KBM-7 (cell line): ENCODE measurements at places on chromosomes 1 and 21.
A peak's percentile ranks its signal among the peaks of the same experiment; 100 is the strongest.

DNA sequence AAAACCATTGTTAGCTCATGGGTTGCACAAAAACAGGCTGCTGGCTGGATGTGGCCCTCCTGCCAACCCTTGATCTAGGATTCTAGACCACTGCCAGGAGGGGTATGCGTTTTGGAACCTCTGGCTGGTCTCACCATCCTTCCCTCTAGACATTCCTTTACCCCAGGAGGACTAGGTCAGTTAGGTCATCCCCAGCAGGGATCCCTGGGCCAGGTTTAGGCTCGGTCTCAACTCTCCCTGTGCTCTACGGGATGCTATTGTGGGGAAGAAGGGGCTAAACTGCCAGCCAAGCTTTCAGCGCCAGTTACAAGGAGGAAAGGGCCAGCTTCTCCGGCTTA, 22.7 kb downstream of the SLC2A1 start:
- DNase-seq: no peak

GRCh38 chr1:244473059-244473605, 12.1 kb downstream of the CATSPERE start:
- no peak for DNase-seq

DNA sequence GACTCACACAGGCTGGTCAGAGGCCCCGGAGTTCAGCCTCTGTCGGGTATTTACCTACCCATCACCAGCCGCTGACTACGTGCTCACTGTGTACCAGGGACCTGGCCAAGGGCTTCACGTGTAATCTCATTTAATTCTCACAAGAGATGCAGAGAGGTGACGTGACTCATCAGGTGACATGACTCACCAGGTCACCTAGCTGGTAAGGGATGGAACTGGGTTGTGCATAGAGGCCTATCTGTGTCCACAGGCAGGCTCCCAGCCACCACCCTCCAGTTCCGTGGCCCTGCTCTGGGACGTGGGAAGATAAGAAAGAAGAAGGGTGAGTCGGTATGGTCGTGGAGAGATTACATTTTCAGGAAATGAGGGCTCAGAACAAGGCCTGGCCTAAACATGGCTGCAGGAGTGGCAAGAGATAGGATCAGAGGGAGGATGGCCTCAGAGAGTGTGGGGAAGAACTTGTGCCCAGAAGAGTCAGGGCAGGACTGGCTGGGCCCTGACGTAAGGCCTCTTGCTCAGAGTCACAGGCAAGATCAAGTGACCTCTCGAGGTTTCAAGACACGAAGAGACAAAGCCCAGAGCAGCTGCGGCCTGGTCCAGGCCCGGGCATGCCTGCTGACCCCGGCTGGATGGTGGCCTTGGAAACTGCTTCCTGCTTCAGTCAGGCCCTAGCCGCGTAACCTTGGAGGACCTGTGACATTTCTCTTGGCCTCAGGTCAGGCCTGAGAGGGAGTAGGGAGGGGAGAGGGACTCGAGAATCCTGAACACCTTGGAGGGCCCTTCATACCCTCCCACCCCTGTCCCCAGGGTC, 52.7 kb upstream of the WASF2 start:
- peak; percentile 18 for DNase-seq

DNA sequence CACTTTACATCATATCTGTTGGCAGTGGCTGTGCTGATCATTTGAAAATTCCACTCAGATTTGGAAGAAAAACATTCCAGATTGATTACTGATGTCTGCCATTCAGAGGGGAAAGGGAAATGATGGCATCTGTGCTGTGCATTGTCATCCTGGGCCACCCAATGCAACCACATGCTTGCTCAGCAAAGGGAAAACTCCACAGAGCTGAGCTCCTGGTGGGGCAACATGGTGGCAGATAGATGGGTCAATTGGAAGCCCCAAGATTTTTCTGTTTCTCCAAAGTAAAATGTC, 11.8 kb downstream of the OXCT2 start:
- DNase-seq: no peak

GRCh38 chr1:22074803-22075202, 22.3 kb downstream of the CDC42 start:
- peak; percentile 46 for DNase-seq

DNA sequence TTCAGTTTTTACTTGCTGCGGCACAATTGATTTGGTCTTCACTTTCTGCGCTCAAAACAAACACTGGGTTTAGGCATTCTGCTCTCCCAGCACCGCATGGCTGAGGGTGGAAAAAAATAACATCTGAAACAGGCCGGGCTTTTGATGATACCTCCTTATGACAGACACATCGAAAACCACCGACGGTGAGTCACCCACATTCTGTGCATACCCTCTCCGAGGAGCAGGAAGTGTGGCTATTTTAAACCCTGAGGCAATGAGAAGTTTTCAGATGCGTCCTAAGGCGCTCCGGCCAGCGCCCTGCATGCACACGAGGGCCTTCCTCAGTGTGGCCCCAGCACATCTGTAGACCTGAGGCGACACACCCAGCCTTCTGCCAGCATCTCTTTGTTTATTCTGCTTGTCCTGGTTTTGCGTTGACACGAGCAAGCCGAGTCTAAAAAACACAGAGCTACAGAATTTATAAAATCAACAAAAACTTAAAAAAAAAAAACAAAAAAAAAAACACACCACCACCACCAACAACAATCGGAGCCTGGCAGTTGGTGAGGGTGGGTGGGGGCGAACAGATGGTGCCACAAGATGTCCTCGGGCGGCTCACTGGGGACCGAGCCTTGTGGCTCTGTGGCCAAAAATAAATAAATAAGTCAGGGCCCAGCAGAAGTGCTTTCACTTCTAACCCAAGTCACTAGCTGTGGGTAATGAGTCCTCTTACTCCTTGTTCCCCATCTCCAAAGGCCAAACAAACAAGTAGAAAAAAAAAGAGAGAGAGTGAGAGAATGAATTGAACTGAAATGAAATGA, 162.6 kb upstream of the IRF2BP2 start:
- peak; percentile 93 for DNase-seq

DNA sequence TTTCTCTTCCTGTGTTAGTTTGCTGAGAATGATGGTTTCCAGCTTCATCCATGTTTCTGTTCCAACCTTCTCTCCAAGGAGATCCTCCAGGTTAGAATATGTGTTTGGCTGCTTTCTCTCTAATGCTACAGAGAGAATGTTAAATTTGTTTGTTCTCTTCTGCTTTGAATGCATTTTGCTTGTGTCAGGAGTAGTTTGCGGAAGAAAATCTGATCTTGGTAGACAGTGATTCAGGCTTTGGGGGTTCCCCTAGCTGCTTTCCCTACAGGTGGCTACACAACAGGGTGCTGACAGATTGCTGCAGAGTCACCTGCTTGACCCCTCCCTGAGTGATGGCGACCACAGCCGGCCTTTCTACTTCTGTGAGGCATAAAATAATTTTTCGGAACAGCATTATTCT, 41.8 kb downstream of the MACO1 start:
- no peak for DNase-seq

DNA sequence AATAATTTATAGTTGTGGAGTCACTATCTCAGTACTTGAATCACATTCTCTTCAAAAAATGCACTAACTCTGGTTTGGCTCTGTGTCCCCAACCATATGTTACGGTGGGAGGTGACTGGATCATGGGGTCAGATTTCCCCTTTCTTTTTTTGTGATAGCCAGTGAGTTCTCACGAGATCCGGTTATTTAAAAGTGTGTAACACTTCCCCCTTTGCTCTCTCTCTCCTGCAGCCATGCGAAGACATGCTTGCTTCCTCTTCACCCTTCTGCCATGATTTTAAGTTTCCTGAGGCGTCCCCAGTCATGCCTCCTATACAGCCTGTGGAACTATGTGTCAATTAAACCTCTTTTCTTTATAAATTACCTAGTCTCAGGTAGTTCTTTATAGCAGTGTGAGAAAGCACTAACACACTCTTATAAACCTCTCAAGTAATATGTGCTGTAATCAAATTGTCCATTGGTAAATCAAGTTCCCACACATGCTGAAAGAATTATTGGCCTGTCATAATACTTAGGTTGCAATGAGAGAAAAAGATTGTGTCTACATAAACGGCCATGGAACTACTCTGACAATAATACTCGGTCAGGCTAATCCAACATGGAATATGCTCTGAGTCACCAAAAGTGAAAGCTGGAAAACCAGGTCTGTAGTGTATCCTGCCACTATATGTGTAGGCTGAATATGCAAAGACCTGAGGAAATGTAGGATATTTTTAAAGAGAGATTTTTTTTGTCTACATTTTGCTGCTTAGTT, 107.5 kb downstream of the SLC44A5 start:
- DNase-seq: peak; percentile 52

GRCh38 chr1:221030990-221031389, 151.7 kb downstream of the HLX start:
- DNase-seq: no peak

DNA sequence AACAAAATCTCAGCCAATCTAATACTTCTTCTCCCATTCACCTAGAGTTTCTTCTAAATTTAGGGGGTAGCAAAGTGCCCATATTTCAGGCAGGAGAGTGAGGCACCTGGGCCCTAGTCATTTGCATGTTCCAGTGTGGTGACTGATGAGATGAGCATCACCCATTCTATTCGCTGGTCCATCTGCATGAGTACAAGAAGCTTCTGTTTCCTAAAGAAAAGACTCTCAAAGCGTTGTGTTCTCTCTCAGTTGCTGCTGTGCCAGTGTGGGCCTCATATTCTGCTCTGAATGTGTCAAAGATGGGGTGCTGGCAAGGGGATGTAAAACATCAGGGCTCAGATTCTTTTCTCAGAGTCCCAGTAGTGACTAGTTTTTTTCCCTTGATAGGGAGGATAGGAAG, 16.1 kb upstream of the DPYD start:
- DNase-seq: no peak

- DNase-seq: no peak
Measured at GRCh38 chr1:95440511-95440910, 206.5 kb downstream of the RWDD3 start.

DNA sequence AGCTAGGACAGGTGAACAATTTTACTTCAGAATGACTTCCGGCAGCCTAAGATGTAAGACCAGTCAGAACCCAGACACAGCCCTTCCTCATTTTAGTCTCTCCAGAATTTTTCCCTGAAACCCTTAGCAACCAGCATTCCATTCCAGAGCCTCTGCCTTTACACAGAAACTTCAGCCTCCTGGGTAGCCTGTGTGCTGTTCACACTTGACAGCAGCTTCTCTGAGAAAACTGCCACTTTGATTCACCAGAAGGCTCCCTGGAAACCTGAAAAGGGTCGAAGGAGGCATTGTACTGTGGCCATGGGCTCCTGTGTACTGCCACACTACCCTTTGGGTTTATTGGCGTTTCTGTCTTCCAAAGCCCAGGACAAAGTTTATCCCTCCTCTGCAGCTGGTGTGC, 17.4 kb downstream of the HYI start:
- DNase-seq: no peak

DNA sequence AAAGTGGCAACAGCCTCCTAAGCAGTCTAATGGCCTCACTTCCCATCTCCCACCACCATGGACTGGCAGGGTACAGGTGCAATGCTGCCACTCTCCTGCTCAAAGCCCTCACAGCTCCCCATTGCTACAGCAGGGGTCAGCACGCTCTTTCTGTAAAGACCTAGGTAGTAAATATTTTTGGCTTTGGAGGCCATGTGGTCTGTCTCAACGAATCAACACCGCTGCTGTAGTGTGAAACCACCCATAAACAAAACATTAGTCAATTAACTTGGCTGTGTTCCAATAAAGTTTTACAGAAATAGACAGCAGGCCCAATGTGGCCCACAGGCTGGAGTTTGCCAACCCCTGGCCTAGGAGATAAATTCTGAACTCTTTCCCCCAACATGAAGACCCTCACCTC, 44.6 kb upstream of the TMEM125 start:
- no peak for DNase-seq

GRCh38 chr1:26290122-26290881, 10.4 kb downstream of the SH3BGRL3 start:
- peak; percentile 78 for DNase-seq

GRCh38 chr1:203645996-203646395, 19.4 kb downstream of the ATP2B4 start:
- DNase-seq: no peak

DNA sequence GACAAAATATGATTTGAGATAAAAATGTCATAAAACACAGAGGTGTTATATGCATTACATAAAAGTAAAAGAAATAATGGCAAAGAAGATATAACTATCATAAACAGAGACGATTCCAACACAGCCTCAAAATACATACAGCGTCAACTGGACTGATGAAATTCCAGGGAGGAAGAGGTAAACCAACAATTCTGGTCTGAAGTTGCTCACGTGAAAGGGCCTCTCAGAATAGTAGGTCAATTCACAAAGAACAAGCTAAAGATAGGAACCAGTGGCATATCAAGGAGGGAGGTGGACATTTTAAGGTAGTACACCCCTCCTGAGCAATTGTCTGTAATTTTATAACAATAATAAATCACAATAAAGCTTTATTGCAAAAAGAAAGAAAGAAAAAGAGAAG, 18.6 kb downstream of the SLC2A5 start:
- no peak for DNase-seq

DNA sequence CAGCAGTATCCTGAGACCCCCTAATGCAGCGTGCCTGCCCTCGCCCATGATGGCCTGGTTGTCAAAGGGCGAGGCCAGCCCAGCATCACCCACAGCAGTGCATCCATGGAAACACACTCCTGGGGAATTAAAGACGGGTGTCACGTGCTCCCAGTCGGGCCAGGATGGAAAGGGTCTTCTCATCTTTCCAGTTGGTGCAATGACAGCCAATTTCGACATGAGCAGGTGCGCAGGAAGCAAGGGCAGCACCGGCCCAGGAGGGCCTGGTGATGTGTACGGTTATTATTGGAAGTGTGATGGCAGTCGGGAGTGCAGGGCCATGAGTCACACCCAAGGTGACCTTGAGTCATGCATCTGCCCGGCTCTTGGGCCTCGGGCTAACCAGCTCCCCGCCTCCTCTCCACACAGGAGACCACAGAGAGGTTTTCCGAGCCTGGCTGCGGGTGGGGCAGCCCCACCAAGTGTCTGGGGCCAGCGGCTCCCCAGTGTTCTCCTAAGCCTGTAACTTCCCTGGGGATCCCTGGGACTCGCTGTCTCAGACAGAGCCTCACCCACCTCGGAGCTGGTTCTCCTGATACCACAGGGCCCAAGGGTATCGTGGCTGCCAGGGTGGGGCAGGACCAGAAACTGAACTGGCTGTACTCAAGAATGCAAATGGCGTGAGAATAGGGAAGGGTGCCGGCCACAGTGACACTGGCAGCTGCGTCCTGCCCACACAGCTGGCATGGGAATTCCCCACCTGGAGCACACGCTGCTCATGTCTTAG, 119.8 kb downstream of the SIK1 start:
- DNase-seq: no peak

DNA sequence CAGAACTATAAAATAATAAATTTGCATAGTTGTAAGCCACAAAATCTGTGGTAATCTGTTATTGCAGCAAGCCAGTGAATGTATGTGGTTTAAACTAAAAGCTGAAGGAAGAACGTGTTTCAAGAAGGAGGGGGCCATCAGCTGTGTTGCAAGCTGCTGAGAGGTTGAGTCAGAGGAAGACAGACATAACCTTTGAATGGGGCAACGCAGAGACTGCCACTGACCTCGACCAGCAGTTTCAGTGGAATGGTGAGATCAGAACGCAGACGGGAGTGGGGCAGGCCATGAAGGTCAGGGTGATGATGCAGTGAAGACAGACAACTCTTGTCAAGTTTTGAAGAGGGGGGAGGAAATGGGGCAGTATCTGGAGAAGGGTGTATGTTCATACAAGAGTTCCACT, 23.2 kb upstream of the QSOX1 start:
- no peak for DNase-seq
